ENCODE measurements at places on chromosomes 2 and 18.

GRCh38 chr18:14075196-14075595, 57.0 kb downstream of the ZNF519 start:
- DNase-seq: no peak

DNA sequence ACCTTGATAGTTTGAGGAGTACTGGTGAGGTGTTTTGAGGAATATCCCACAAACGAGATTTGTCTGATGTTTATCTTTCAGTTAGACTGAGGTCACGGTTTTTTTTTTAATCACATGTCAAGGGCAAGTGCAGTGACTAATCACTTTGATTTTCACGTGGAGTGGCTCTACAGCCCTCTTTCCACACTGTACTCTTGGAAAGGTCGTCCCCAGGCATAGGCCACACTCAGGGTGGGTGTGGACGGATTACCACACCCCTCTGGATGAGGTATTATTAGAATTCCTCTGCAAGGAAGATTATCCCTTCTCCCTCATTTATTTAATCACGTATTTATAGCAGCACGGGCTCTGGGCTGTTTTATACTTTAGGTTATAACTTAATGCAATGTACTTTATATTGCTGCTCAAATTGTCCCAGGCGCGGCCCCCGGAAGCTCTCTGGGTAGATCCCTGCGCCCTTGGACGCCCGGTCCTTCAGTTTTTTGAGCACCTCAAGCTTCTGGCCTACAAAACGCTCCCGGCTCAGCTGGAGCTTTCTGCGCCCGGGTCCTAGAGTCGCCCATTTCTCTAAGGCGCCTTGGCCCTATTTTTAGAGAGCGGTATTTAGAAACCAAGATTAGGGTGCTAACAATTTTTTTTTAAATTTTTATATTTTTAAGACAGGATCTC, 515 bp upstream of the PLEKHB2 start:
- peak; percentile 37 for DNase-seq

GRCh38 chr18:48249854-48250253, 159.3 kb downstream of the ZBTB7C start:
- DNase-seq: no peak

DNA sequence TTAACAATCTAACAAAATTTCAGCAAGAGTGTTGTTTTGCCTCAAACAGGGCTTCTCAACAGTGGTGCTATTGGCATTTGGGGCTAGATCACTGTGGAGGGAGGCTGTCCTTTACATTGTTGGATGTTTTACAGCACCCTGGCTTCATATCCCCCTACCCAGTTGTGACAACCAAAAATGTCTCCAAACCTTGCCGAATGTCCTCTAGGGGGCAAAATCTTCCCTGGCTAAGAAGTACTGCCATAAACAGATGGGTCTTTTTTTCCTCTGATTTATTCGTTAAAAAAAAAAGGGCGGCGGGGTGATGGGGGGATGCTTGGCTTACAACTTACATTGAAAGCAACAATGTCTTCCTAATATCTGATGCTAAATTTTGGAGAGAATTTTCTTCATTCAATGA, 207.6 kb upstream of the CCDC150 start:
- no peak for DNase-seq

DNA sequence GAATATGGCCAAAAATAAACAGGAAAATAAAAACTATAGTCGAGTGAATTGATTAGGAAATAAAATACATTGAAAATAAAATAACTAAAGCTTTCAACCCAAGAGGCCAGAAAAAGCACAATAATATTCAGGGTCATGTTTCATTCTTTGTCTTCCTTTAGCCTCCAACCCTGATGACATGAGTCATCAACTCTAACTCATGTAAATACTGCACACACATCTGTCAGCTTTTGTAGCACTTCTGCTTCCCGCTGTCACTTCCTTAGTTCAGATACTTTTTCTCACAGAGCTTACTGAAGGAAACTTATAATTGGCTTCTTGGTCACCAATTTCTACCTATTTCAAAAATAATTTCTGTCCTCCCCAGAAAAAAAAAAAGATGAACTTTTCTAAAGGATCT, 112.8 kb downstream of the UPP2 start:
- no peak for DNase-seq

DNA sequence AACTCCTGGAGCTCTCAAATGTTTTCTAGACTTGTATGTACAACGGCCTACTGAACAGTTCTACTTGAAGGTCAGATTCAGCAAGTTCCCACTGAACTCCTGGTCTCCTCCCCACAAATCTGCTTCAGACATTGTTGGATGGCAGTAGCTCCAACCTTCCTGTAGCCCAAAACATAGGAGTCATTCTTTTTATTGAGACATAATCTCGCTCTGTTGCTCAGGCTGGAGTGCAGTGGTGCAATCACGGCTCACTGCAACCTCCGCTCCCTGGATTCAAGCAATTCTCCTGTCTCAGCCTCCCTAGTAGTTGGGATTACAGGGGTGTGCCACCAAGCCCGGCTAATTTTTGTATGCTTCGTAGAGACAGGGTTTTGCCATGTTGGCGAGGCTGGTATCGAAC, 47.3 kb downstream of the QPCT start:
- no peak for DNase-seq

DNA sequence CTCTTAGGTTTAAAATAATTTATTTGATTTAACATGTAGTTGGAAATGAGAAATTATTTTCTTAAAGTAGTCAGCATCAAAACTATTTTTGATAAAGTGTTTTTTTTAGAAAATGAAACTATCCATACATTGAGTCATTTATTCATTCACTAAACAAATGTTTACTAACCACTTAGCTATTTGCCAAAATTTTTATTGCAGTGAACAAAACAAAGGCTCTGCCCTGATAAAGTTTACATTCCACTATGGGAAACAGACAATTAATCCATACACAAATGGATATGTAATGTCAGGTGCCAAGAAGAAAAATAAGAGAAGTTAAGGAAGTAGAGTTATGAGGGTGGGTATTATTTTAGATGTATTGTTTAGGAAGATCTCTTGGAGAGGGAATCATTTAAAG, 19.1 kb upstream of the CCDC178 start:
- no peak for DNase-seq

DNA sequence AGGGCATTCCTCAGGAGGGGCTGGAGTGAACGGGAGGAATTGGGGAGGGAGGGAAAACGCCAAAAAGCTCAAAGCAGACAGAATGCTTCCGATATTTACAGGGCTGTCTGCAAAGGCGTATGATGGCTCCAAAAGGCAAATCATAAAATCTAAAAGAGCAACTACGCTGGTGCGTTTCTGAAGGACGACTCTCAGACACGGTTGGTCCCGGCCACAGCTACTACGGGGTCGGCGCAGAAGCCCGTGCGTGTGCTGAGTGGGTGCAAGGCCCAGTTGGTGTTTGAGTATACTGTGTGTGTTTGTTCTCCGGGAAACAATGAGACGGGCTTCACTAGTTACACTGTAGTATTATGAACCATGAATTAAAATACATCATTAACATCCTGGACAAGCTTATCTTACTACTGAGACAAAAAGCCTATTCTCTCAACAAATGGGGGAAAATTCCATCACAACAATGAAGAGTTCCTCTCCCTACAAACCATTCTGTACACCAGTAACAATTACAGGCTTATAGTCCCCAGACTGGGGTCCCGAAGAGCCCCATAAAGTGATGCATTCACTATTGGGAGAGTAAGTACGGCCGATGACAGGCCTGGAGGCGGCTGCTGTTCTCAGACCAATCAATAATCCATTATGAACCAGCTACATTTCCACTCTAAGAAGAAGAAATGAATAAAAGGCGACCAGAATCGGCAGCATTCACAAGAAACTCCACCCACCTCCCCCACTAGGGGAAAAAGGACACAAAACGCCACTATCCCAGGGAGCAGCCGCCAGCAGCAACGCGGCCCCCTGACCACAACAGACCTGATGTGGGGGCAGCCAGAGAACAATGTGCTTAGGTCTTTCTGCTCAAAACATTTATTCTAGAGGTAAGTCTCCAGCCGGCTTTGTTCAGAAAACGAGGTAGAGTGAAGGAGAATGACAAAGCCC, 43.4 kb downstream of the ZNF516 start:
- no peak for DNase-seq

- DNase-seq: no peak
Measured at GRCh38 chr2:3709225-3709624, 5.8 kb downstream of the DCDC2C start.

GRCh38 chr2:36824273-36824672, 127.8 kb downstream of the VIT start:
- DNase-seq: no peak

DNA sequence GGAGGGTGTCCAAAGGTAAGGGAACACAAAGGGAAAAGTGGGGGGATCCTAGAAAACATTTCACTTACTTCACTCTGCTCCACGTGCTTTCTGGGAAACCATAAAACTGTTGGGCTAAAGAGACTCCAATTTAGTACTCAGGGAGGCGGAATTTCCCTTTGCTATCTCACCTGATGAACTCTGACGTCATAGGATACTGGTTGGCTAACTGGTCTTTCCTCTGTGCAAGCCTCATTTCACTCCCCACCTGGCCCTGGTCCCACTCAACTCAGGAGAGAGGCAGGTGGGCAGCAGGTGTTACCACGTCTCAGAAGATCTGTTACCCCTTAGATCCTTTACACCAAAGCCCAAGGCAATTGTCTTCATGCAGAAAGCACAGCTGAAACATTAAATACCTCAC, 51.8 kb upstream of the PMAIP1 start:
- DNase-seq: no peak

- no peak for DNase-seq
Measured at GRCh38 chr2:180358458-180358857, 351.4 kb upstream of the CWC22 start.

DNA sequence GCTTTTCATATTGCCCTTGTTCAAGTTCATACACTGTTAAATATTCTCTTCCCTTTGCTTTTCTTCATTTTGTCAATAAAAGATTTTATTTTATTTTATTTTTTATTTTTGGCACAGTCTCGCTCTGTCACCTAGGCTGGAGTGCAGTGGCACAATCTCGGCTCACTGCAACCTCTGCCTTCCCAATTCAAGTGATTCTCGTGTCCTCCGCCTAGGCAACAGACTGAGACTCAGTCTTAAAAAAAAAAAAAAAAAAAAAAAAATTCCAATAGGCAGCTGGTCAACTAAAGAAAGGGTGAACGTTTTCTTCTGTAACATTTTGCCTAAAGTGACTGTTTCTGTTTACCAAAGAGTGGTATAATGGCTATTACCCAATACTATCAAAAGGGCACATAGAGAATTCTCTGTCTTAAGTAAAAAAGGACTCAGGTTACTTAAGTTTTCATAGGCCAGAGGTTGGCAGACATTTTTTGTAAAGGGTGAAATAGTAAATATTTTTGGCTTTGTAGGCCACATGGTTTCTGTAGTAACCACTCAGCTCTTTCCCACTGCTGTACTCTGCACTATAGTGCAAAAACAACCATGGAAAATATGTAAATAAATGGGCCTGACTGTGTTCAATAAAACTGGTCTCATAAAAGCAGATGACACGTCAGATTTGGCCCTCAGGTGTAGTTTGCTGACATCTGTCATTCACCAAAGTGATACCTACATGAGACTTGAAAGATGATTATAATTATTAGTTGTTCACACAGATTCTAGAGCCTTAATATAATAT, 113.4 kb downstream of the MIB1 start:
- DNase-seq: no peak

DNA sequence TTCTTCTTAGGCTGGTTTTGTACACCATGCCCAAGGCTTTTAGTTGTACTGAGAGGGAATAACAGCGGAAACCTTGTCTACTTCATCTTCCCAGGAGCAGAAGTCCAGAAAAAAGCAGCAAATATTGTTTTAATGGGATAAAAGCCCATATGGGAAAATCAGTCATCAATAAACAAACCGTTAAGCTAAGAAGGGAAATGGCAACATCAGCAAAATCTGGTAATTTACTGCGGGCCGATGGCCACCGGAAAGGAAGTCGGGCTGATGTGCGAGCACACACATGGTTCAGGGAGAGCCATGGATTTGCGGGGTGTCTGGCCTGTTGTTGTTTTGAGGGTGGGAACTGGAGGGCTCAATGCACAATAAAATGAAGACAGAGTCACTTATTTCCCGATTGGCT, 300.7 kb upstream of the RAB6C start:
- no peak for DNase-seq

DNA sequence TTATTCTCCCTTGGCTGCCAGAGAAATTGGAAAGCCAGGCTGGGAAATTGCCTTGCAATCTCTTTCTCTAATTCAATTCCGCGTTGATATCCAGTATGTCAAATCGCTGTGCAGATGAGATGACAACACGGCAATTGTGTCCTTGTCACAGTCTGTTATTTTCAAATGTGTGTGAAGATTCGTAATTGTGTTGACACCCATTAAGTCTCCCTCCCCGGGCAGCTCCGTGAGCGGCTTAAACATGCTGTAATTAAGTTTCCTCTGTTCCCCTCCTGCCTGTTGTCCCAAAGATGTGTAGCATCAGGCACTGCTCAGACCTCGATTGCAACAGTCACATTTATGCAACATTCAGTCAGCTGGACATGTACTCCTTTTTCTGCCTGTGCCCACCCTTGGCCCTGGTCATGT, 209.5 kb downstream of the LPIN1 start:
- DNase-seq: no peak

DNA sequence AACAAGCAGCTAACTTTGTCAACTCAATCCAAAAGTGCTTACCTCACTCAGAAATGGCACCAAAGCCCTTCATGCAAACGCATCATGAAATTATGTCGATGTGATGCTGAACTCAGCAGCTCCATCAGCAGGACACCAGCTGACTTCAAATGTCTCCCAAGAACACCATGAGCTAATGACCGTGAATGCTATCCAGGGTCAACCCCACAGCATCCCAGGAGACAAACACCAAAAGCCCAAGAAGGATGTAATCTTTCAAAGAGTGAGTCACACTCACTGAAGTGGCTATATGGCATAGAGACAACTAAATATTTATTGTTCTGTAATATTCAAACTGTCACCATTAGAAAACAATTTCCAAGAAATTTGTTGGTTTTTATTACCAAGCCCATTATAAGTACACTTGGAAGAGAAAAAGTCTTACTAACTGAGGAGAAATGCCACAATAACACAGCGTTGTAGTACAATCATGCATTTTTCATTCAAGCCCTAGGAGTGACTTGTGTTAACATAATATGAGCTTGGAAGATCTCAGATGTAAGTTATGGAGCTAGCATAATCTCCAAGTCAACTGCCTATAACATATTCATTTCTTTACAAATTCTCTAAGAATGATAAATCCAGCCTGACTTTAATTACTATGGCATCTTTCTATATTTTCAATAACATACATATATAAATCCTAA, 165.0 kb upstream of the CCDC68 start:
- DNase-seq: no peak

GRCh38 chr2:163983911-163984310, 248.1 kb upstream of the FIGN start:
- no peak for DNase-seq

GRCh38 chr18:46283268-46283667, 179.1 kb downstream of the HAUS1 start:
- no peak for DNase-seq
